ENCODE measurements at places on chromosomes 16 and 17.

DNA sequence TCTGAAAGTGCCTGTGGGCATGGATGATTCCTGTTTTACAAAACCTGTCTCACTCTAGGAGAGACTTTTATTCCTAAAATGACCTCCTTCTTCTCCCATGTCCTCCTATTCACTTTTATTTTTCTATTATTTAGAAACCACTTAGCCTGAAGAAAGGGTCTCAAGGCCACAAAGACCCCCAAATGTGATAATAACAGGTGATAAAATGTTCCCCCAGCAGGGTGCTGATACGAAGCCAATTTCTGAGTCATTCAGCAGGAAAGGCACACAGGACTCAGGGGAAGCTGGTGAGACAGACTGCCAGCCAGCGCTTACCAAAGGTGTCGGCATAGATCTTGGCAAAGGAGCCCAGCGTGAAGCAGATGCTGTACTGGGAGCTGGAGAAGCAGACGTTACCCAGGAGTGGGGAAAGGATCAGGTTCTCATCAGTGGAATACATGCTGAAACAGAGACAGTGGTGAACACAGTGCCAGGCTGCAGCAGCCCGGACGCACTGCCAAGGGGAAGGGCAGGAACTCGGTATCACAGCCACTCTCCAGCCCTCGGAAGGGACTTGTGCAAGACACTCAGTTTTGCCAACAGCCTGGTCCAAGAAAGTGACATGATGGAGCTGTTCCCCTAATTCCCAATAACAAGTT lies 24.6 kb downstream of the HIGD1B start:
- DNase-seq: no peak

- DNase-seq: peak; percentile 44
These were observed 10.6 kb upstream of the NUDT16L1 start for GRCh38 chr16:4682616-4683254.

DNA sequence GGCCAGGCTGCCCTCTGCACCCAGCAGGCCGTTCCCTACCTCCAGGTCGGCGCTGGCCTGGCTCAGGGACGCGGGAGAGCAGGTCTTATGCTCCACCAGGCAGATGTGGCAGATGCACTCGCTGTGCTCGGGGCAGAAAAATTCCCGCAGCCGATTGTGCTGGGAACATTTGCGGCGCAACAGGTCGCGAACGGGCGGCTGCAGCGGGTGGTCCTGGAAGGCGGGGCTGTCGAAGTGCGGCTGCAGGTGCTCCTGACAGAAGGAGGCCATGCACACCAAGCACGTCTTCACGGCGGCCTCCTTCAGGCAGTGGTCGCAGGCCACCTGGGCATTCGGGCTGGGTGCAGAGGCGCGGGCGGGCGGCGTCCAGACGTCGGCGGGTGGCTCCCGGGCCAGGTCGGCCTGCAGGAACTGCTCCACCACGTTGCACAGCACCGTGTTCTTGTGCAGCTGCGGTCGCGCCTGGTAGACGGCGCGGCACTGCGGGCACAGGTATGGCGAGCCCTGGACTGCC lies 439 bp downstream of the TRIM25 start:
- DNase-seq: no peak

DNA sequence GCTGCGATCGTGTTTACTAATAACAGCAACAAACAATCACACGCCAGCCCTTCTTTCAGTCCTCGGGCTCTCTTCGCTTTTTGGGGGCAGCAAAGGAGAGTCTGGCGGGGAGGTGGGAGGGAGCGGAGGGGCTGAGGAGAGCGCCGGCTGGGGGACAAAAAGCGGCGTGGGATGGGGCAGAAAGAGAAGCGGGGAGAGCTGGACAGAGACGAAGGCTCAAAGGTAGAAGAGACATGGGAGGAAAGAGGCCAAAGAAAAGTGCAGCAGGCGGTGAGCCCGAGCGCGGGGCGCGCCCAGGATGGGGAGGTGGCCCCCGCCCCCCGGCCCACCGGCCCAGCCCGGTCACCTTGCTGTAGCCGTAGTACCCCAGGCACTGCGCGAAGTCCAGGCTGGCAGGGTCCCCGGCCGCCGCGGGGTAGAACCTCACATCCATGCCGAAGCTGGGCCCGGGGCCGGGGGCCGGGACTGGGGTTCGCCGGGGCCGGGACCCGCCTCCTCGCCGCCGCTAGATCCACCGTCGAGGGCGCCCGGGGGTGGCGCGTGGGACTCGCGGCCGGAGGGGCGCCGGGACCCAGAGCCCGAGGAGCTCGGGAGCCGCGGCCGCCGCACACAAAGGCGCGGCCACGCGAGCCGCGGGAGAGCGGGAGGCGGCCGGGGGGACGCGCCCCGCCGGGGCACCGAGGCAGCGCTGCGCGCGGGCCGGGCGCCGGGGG lies 496 bp downstream of the TOX3 start:
- DNase-seq: no peak

DNA sequence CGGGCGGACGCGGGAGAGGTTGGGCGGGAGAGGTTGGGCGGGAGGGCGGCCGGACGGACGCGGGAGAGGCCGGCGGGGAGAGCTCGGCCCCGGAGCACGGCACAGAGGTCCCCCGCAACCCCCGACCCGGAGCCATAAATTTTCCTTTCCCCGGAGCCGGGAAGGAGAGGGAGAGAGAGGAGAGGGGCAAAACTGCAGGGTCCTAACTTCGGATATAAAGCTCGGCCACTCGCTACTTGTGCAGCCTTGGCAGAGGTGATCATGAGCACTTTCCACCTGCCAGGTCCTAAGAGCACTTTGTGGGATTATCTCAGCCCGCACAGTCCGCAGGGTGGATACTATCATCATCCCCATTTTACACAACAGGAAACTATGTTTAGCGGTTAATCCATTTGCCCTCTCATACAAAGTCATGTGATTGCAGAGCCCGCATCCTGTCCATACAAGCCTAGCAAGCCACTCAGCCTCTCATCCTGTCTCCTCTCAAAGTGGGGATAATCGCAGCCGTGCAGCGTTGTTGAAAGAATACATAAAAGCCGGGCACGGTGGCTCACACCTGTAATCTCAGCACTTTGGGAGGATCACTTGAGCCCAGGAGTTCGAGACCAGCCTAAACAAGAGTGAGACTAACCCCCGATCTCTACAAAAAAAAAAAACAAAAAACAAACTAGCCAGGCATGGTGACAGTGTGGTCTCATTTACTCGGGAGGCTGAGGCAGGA lies 780 bp upstream of the DCAKD start:
- no peak for DNase-seq

GRCh38 chr17:50107790-50108414 lies 12.8 kb downstream of the PDK2 start:
- no peak for DNase-seq

GRCh38 chr16:26345966-26346365 lies 654.2 kb downstream of the HS3ST4 start:
- DNase-seq: no peak

GRCh38 chr17:40909351-40909750 lies 24.3 kb upstream of the KRT20 start:
- peak; percentile 63 for DNase-seq
